ENCODE measurements at places on chromosomes 13 and 19. TPM values are rescaled to one million over a fixed set of nuclear protein-coding genes. Genes with fewer than 3 reads are reported as not detected.
A peak's percentile ranks its signal among the peaks of the same experiment; 100 is the strongest.

- H3K4me1 ChIP-seq, result peaks cover 30% of the 10 kb centered on the region
- H3K36me3 ChIP-seq, result no peaks in the 10 kb centered on the region
Observed at GRCh38 chr19:5990289-5990797, 12.4 kb upstream of the RANBP3 start.

- no peak for DNase-seq
- no peak overlapping the region for H3K27ac ChIP-seq
- H3K4me1 ChIP-seq, result peaks cover 4% of the 10 kb centered on the region
Observed at GRCh38 chr19:19076476-19076875, 12.7 kb downstream of the SLC25A42 start.

DNA sequence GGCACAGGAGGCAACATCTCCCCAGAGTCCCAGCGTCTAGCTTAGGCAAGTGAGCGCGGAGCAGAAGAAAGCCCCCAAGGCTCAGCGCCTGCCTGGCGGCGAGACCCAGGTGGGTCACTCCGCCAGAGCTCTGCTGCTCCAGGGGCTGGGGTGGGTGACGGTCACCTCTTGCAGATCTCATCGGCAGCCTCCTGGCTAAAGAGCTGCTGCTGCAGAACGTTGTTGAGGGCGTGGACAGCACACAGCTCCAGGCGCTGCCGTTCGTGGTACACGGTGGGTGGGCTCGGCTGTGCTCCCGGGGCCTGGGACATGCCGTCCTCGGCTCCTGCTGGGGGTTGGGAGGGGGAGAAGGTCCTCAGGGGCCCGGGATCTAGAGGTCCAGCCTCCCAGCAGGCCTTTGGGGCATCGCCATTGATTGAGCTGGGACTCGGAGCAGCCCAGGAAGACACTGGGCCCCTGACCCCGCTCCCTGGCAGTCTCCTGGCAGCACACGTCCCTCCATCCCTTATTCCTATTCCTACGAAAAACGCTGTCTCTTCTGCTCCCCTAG lies 795 bp downstream of the JOSD2 start:
- peak overlapping the region; percentile 74 for H3K27ac ChIP-seq
- no peaks in the 10 kb centered on the region for H3K27me3 ChIP-seq
- no peak for DNase-seq
- H3K4me3 ChIP-seq, result peak overlapping the region; percentile 55
- no peaks in the 10 kb centered on the region for H3K36me3 ChIP-seq

GRCh38 chr13:112962911-112963625 lies 5.9 kb upstream of the MCF2L start:
- no peak for DNase-seq
- H3K36me3 ChIP-seq, result no peaks in the 10 kb centered on the region
- no peak overlapping the region for H3K4me3 ChIP-seq
- no peaks in the 10 kb centered on the region for H3K4me1 ChIP-seq

- no peak for DNase-seq
- peaks cover 2% of the 10 kb centered on the region for H3K36me3 ChIP-seq
- H3K27ac ChIP-seq, result no peak overlapping the region
- H3K27me3 ChIP-seq, result no peaks in the 10 kb centered on the region
- H3K4me1 ChIP-seq, result peaks cover 6% of the 10 kb centered on the region
Observed at GRCh38 chr19:16359074-16359473, 34.4 kb downstream of the KLF2 start.

DNA sequence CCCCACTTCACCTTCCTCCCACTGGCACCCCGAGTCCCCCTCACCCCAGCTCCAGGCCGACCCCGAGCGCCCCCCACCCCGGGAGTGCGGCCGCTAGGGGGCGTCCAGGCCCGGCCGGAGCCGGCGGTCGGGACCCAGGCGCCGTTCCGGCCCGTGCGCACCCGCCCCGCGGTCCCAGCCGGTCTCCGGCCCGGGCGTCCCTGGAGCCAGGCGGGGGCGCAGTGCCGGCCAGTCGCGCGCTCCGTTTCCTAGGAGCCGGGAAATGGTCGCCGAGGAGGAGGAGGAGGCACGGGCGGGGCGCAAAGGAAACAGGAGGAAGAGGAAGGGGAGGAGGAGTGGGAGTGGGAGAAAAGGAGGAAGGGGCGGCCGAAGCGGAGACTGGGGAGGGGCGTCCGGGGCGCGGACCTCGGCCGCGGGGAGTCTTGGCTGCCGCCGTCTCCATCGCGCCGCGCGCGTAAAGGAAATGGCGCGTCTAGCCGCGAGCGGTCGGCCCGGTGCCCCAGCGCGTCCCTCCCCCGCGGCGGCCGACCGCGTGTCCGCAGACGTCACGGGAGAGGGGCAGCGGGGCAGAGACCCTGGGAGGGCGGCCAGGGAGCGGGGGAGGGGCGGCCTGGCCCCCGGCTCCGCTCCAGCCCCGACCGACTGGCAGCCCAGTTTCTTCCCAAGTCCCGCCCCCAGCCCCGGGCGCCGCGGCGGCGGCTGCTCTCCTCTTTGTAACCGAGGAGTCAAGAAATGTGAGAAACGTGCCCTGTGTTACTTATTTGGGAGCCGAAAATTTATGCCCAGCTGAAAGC lies 1.1 kb upstream of the KCTD15 start:
- peaks cover 19% of the 10 kb centered on the region for H3K36me3 ChIP-seq
- peaks cover 37% of the 10 kb centered on the region for H3K4me1 ChIP-seq
- peaks cover 10% of the 10 kb centered on the region for H3K27me3 ChIP-seq
- peak; percentile 86 for DNase-seq
- peak overlapping the region; percentile 71 for H3K4me3 ChIP-seq
- H3K27ac ChIP-seq, result peak overlapping the region; percentile 85

DNA sequence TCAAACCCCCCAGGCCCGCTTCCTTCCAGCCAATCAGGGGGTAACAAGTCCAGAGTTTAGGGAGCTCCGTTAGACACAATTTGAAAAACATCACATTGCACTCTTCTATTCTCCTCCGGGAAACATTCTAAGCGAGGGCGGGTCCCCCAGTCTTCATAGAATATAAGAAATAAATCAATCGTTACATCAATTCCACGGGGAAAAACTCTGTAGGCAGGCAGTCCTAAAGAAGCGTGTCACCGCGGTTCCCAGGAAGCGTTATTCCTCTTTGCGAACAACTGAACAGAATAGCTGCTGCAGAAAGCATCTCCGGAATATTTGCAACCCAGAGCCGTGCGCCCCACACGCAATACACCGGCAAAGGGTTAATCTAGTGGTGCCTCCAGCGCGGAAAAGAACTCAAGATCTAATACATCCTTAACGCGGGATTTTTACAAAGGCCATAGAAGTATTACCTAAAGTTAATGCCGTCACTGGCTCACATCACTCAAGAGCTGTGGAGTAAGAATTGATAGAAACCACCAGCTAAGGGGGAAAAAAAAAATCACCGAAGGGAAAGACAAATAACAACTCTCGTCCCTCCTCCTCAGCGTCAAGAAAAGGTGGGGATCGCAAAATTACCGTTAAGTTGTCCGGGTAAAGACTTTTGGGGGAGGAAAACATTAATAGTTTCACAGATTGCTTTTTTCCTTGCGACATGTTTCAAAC lies 65.1 kb downstream of the KCNRG start:
- H3K4me1 ChIP-seq, result 0 out of 2 replicates have a peak, but pooled peaks cover under 1% of the 10 kb centered on the region
- peak overlapping the region; percentile 98 for H3K27ac ChIP-seq
- peak; percentile 5 for DNase-seq
- H3K27me3 ChIP-seq, result no peaks in the 10 kb centered on the region

ETHE1 gene
- total RNA-seq, result 13.0 TPM

DNA sequence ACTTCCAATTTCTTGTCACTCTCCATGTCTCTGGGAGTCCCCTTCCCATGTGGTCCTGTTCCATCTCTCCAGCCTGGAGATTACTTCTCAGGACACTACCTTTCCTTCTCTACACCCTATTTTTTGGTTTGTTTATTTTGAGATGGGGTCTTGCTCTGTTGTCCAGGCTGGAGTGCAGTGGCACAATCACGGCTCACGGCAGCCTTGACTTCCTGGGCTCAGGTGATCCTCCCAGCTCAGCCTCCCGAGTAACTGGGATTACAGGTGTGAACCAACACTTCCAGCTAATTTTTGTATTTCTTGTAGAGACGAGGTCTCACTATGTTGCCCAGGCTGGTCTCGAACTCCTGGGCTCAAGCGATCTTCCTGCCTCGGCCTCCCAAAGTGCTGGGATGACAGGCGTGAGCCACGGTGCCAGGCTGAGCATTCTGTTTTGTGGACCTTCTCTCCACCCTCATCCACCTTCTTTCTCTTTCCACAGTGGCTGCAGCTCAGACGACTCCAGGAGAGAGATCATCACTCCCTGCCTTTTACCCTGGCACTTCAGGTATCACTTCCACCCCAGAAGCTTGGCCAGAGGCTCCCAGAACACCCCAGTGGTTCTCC lies 644 bp downstream of the HCST start:
- peaks cover 28% of the 10 kb centered on the region for H3K4me1 ChIP-seq
- peak overlapping the region; percentile 9 for H3K27ac ChIP-seq
- H3K4me3 ChIP-seq, result peak overlapping the region; percentile 36
- DNase-seq, result no peak

DNA sequence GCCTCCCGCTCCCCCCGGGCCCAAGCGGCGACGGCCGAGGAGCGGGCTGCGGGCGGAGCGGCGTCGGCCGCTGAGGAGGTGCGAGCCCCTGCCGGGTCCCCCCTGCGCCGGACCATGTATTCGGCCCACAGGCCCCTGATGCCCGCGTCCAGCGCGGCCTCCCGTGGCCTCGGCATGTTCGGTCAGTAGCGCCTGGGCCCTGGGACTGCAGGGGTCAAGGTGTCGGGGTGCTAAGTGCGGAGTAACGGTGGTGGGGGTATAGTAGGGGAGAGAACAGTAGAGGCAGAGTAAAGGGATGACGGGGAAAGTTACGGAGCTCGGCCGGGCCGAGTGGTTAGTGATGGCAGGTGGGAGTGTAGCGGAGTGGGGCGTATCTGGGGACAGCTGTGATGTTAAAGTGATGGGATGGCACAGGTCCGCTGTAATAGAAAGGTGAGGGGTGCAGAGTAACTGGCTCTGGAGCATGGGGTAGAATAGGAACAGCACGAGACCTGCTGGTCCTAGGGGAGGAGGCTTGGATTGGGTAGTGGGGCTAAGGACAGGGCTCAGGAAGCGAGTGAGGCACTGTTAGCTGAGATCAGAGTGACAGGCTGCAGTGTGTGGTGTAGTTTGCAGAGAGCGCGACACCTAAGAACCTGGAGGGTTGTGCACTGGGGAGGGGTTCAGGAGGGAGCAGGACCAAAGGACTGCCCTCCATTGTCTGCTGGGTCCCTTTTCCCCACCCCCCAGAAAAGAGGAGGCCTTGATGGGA lies 15.7 kb downstream of the CIC start:
- no peaks in the 10 kb centered on the region for H3K27me3 ChIP-seq
- H3K4me1 ChIP-seq, result peaks cover 81% of the 10 kb centered on the region
- peaks cover 32% of the 10 kb centered on the region for H3K36me3 ChIP-seq
- DNase-seq, result no peak
- peak overlapping the region; percentile 56 for H3K27ac ChIP-seq

ZNF616 gene
- 9.4 TPM for total RNA-seq

GRCh38 chr13:63044589-63045313 lies 1629.1 kb upstream of the PCDH20 start:
- no peaks in the 10 kb centered on the region for H3K27me3 ChIP-seq
- no peak for DNase-seq
- H3K27ac ChIP-seq, result no peak overlapping the region

NR2F6 gene
- 95.9 TPM for total RNA-seq

DNA sequence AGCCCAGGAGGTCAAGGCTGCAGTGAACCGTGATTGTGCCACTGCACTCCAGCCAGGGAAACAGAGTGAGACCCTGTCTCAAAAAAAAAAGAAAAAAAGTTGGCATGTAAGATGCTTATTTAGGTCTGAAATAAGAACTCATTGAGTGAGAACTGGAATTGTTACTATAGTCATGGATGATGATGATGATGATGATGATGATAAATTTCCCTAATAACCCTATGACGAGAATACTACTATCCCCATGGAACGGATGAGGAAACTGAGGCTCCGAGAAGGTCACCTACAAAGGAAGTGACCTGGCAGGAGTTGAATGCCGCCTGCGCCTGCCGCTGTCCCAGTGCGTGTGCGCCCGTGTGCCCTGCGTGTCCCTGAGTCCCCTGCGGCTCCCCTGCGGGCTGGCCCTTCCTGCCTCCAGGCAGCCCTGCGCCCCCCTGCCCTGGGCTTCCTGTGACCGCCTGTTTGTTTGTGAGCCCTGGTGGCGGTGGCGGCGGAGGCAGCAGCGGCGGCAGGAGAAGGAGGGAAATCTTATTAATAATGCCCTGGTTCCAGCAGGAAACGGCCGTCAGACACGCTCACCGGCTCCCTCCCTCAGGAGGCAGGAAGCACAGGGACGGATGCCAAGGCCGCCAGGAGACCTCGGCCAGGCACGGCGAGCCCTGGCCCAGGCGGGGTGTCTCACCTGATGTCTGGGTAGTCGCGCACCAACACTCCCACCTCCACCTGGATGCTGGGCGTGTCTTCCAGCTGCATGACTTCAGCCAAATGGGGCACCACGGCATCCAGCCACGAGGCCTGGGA lies 29.6 kb downstream of the EXOC3L2 start:
- peaks cover 32% of the 10 kb centered on the region for H3K4me1 ChIP-seq
- no peaks in the 10 kb centered on the region for H3K27me3 ChIP-seq
- no peak overlapping the region for H3K4me3 ChIP-seq

DNA sequence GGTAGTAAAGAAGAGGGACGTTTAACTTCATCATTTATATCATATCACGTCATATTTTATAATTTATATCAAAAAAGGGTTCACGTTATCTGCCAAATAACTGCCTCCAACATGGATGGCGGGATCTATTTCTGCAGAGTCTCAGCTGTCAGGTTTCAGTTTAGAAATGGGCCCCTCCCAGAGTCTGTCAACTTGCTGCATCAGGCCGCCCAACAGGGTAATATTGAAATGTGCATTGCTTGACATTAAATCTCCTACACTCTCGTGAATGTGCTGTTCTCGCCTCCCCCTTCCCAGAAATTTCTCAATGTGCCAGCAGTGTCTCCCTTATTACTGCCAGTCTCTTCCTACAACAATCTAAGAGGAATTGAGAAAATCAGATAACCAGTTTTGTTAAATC lies 96.9 kb downstream of the TRPC4 start:
- no peak overlapping the region for H3K27ac ChIP-seq
- no peak for DNase-seq
- no peaks in the 10 kb centered on the region for H3K27me3 ChIP-seq
- no peaks in the 10 kb centered on the region for H3K36me3 ChIP-seq
- no peak overlapping the region for H3K4me3 ChIP-seq

Measured in K562 (cell line).